Activated naive CD4-positive, alpha-beta T cell treated with anti-CD3 and anti-CD28 coated beads, Interleukin-2, amount 50 U/mL, for 16 hours (primary cell): ENCODE measurements at places on chromosomes 2 and 18.

DNA sequence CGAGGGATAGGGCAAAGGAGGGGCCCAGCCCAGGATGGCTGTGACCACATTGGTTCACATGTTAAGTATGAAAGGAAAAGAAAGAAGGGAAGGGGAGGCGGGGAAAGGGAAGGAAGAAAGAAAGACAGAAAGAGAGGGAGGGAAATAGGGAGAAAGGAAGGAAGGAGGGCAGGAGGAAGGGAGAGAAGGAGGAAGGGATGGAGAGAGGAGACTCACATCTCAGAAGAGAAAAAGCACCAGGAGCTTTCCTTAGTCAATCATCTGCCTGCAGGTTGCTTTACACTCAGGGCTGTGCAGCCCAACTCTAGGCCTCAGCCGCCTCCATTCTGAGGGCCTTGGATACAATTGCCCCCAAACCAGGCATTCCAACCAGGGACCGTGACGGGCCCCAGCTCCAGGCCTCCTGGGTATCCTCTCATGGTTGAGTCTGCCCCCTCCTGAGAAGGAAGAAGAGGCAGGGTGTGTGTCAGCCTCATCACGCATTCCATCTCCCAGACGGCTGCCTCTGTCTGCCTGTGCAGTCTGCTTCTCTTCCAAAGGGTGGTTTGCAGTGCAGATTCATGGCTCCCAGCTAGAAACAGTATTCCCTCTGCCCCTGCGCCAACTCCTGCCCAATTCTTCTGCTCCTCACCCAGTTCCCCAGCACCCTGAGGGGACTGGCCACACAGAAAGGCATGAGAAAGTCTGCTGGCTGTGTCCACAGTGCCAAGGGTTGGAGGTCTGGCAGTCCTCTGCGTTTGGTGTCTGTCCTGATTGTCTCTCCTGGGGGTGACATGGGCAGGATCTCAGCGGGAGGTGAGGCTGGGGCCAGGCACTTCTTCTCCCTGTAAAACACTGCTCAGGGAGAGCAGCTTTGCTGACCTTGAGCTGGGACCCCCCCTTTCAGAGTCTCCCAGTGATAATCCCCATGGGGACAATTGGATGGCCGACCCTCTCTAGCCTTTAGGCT is 163.3 kb downstream of the SMAD7 start:
- DNase-seq, result peak; percentile 3

- DNase-seq, result no peak
These were observed 72.0 kb downstream of the CTAGE1 start for GRCh38 chr18:22345718-22346117.

DNA sequence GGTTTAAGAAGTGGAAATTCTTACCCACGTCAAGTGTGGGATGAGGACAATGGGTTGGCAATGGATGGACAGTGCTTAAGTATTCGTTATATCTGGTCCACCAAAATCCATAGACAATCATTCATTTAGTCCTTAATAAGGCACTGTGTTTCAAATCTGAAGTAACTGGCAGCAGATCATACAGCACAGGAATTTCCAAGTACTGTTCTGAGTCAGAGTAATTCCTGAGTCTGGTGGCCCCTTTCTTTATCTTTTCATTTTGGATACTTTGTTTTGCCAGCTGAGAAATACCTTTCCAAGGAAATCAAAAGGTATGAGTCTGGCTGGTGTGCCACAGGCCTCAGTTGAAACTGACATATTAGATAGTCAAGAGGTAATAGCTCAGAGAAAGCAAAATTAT is 31.4 kb upstream of the CCDC102B start:
- no peak for DNase-seq

DNA sequence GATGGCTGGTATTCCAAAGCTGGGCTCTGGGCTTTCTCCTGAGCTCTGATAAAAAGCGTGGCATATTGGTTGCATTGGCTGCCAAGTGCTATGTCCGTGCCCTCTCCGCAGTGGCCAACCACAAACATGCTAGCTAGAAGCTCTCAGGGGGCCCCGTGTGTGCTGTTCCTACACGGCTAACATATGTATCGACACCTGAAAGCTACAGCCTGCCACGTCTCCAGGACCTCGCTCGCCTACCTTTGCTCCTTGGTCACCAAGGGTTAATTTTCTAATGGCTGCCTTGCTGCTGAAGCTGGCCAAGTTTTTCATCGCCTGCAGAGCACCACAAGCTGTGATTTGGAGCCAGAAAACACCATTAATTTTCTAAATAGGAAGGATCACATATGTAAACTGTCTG is 888.4 kb downstream of the BCL11A start:
- no peak for DNase-seq

- DNase-seq, result no peak
These were observed 67.0 kb downstream of the ZEB2 start for GRCh38 chr2:144452989-144453336.

DNA sequence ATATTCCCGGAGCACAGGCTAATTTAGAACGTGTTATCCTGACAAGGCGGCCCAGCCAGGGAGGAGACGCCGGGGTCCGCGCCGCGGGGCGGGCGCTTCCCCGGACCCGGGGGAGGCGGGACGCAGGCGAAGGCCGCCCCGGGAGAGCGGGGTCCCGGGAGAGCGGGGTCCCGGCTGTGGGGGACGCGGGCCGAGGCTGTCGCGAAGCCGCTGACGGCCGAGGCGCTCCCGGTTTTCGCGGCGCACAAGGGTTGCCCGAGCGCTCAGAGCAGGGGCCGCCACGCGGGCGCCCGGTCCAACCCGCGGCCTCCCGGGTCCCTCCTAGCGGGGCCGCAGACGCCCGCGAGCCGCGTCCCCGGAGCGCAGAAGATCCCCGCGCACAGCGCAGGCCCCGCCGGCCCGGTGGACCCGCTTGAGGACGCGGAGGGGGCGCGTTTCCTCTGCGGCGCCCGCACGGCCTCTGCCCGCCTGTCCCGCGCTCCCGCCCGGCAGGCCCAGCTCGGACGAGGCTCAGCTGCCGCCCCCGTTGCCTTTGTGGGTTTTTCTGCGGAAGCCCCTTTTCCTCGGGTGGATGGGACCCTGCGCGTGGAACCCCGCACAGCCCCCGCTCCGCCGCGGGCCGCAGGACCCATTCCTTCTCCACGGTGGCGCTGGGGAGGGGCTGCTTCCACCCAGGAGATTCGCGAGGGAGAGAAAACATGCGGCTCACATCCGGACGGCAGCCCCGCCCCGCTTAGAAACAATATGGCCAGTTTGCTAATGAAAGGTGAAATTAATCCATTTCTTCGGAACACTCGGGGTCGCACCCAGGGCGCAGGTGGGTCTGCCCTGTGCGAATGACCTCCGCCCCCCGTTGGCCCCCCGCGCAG is 9.6 kb upstream of the KCNG2 start:
- no peak for DNase-seq

DNA sequence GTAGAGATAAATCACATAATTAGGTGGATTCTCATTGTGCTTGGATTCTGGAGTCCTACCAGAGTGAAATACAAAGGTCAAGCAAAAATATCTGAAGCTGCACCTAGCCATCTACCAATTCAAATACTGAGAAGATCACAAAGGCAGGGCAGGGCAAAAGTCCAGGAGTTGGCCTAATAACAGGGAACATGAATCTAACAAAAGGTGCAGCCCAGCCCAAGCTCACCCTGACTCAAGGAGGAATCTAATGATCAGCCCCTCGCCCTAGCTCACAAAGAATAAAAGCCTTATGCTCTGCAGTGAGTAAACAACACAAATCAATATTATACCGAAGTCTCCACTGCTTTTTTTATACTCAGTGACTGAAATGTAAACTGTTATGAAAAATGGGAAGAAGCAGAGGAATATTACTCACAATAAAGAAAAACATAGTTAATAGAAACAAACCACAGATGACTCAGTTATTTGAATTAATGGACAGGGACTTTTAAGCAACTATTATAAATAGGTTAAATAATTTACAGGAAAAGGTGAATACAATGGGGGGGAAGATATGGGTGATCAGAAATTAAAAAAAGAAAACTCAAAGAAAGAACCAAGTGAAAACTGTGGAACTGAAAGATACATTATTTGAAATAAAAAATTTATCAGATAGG is 49.5 kb downstream of the ANTXR1 start:
- no peak for DNase-seq

DNA sequence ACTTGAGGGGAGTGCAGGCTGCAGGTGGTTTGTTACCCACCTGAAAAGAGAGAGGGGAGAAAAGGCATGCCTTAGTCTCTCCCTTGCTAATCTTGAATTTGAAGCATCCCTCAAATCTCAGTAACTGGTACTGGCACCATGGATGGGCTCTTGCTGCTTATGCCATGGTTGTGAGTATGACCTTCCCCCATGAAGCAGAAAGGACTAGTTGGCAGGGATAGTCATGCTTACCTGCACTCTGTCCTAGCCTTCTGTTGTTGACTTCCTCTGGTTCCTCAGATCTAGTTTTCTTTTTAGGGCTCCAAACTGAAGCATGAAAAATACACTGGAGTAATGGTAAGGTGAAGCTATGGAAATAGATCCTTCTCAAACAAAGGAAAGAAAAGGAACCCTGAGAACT is 191.2 kb downstream of the SPAG16 start:
- no peak for DNase-seq

- no peak for DNase-seq
These were observed 26.4 kb downstream of the MARCHF7 start for GRCh38 chr2:159738509-159739390.

DNA sequence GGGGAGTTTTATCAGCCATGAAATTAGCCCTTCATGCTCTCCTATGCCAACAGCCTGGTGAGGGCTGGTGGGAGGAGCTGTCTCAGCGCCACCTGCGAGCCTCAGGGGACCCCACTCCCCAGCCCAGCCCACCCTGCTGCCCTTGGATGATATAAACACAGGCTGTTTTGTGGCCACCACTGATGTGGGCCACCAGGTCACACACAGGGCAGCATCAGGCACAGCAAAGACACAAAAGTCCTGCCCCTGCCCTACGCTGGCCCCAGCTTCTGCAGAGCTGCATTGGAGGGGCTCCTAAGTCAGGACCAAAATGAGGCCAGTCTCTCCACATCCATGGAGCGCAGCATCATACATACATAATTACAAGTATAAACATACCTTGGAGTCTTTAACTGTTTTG is 110.6 kb upstream of the TEX51 start:
- no peak for DNase-seq

- no peak for DNase-seq
These were observed 985.8 kb upstream of the NRXN1 start for GRCh38 chr2:52017646-52018235.

DNA sequence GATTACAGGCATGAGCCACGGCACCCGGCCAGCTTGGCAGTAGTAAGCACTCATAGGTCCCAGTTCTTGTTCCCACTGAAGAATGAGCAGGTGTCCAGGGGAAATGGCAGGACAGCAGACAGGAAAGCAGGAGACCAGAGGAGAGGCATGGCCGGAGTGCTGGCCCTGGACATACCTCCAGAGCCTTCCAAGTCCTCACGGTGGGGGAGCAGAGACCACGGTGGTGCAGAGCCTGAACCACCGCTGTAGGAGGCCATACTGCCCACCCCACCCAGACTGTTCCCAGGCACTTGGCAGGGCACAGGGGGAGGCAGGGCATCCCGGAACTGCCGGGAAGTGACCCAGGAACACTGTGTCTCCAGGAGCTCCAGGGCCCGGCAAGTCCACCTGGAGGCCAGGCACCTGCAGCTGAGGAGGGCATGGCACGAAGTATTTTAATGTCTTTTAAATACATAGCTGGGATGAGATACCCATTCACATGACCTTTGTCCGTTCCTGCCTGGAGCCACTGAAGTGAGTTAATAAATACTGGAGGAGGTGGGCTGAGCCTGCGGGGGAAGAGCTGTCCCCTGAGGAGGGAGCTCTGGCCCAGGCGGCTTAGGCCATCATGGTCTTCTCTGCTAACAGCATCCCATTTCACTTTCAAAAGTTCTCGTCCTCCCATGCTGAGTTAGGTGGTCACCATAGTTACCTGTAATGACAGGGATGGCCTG is 49.7 kb upstream of the TFCP2L1 start:
- DNase-seq, result no peak

- DNase-seq, result no peak
These were observed 226.7 kb upstream of the ZNF804A start for GRCh38 chr2:184371641-184372040.

DNA sequence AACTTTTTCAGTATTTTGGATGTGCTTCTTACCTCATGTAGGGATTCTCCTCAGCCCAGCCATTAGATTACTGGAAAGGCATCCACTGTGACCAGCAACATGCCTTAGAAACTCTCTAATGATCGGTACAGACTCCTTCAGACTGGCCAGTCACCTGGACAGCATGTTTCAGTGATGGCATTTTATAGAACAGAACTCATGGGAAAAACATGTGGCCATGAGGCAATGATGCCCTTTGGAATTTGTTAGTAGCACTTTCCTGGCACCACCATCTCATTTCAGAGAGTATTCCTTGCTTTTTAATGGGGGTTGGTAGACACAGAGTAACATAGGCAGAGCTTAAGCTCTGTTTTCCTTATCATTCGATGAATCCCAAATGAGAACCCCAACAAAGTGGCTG is 72.1 kb upstream of the FAM98A start:
- no peak for DNase-seq

DNA sequence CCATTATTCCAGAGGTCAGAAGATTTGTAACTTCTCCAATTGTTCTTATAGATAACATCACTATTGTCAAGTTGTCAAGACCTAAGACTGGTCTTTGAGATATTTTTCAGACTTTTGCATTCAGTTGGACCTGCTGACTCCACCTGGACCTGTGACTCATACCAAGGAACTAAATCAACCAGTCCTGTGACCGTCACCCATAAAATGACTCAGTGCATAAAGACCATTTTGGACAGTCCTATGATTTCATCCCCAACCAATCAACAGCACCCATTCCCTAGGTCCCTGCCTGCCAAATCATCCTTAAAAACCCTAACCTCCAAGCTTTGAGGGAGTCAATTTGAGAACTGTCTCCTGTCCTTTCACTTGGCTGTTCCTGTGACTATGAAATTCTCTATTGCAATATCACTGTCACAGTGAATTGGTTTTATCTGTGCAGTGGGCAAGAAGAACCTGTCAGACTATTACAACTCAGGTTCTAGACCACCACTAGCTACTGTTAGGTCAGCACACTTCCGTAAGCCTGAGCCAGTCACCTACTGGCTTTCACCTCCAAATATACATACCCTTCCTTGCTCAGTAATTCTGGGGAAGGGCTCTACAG is 17.1 kb downstream of the DPP4 start:
- DNase-seq, result no peak
